Pancreas (tissue), 10 donors: ENCODE measurements at places on chromosomes 3 and 15.

DNA sequence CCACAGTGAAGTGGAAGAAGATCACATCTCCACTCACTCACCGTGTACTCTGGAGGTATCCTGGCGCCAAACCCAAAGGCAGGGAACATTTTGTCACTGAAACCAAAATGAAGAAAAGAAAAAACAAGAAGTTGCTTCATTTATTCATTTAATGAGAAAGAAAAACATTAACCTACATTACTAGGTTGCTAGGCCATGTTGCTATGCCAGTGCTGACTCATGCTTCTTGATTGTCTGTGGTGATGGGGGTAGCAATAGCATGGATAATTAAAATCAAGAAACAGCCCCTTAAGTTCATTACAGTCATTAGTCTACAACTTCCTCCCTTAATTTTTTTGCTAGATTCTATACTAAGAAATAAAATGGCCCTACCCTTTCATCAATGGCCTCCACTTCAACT, 52.7 kb upstream of the MRPL3 start:
- H3K4me3 ChIP-seq = no peak overlapping the region
- no peaks in the 10 kb centered on the region for H3K36me3 ChIP-seq
- H3K27me3 ChIP-seq = no peaks in the 10 kb centered on the region
- no peak for DNase-seq
- no peak overlapping the region for H3K27ac ChIP-seq

DNA sequence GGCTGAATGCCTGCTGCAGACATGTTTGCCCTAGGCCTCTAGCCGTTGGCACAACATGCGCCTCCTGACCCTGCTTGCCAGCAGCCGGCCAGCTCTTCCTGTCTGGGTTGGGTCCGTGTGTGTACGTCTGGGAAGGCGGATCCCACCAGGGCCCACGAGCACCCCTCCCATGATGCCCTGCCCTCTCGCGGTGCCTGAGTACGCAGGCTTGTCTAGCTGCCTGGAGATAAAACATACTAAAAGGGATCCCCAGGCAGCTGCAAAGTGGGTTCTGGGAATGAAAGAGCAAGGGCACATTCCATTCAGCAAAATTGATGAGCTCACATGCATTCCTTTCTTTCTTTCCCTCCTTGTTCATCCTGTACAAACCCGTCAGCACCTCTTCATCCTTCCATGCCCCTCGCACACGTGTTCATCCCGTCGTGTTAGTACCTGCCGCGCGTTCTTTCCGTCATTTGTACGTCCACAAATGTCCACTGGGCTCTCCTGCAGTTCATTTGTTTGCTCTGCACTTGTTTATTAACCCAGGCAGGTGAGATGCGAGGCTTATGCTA, 74.3 kb downstream of the FBLN2 start:
- no peak overlapping the region for H3K27ac ChIP-seq
- no peaks in the 10 kb centered on the region for H3K36me3 ChIP-seq
- no peaks in the 10 kb centered on the region for H3K4me1 ChIP-seq
- H3K27me3 ChIP-seq = no peaks in the 10 kb centered on the region
- no peak for DNase-seq
- H3K4me3 ChIP-seq = no peak overlapping the region

- H3K4me1 ChIP-seq = no peaks in the 10 kb centered on the region
- no peak overlapping the region for H3K27ac ChIP-seq
- H3K4me3 ChIP-seq = no peak overlapping the region
- no peaks in the 10 kb centered on the region for H3K27me3 ChIP-seq
- DNase-seq = no peak
- H3K36me3 ChIP-seq = no peaks in the 10 kb centered on the region
Observed at GRCh38 chr3:148240351-148240750, 457.4 kb upstream of the AGTR1 start.

GRCh38 chr15:93037820-93038705, 50.9 kb downstream of the RGMA start:
- peak; percentile 31 for DNase-seq
- no peak overlapping the region for H3K4me3 ChIP-seq
- H3K27ac ChIP-seq = no peak overlapping the region
- no peaks in the 10 kb centered on the region for H3K36me3 ChIP-seq
- H3K4me1 ChIP-seq = no peaks in the 10 kb centered on the region

GRCh38 chr15:94077938-94078337, 153.4 kb upstream of the MCTP2 start:
- no peak overlapping the region for H3K4me3 ChIP-seq
- no peaks in the 10 kb centered on the region for H3K4me1 ChIP-seq
- no peaks in the 10 kb centered on the region for H3K27me3 ChIP-seq
- DNase-seq = no peak
- H3K27ac ChIP-seq = no peak overlapping the region
- no peaks in the 10 kb centered on the region for H3K36me3 ChIP-seq

DNA sequence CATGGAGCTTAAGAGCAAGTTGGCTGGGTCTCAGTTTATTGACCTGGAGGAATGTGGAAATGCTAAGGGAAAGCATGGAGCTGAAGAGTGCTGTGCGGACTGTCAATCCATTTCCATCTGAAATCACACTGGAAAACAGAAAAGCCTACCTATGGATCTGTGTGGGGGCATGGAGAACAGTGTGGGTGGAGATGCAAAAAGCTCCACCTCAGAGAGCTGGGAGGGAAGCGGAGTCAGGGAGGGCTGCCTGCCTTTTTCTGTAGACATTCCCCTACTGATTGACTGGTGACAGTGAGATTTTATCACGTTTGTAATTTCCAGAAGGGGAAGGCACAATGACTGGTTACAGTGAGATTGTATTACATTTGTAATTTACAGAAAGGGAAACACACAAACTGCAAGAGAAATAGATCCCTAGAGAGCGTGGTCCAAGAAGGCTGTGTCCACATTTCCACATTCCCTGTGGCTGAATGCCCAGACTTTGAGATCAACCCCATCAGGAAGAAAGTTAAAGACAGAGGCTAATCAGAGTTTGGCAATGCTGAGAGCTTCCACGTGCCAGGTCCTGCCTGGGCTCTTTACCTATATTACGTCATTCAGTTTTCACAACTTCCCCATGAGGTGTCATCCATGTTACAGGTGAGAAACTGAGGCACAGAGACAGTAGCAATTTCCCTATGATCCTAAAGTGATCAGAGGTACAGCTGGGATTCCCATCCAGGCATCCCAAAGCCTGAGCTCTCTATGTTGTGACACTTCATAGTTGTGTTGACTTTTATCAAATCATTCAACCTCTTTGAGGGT, 67.7 kb upstream of the NSMCE3 start:
- DNase-seq = no peak
- H3K27me3 ChIP-seq = no peaks in the 10 kb centered on the region
- H3K4me3 ChIP-seq = no peak overlapping the region
- H3K4me1 ChIP-seq = peaks cover 4% of the 10 kb centered on the region
- no peaks in the 10 kb centered on the region for H3K36me3 ChIP-seq

- H3K36me3 ChIP-seq = peaks cover 3% of the 10 kb centered on the region
- no peaks in the 10 kb centered on the region for H3K27me3 ChIP-seq
- no peak for DNase-seq
- H3K4me1 ChIP-seq = peaks cover 34% of the 10 kb centered on the region
Observed at GRCh38 chr15:90075420-90076289, 26.6 kb downstream of the IDH2 start.

GRCh38 chr15:40280260-40281056, 2.4 kb downstream of the ANKRD63 start:
- H3K36me3 ChIP-seq = no peaks in the 10 kb centered on the region
- H3K4me3 ChIP-seq = no peak overlapping the region
- no peak for DNase-seq
- H3K27ac ChIP-seq = no peak overlapping the region
- H3K4me1 ChIP-seq = no peaks in the 10 kb centered on the region

DNA sequence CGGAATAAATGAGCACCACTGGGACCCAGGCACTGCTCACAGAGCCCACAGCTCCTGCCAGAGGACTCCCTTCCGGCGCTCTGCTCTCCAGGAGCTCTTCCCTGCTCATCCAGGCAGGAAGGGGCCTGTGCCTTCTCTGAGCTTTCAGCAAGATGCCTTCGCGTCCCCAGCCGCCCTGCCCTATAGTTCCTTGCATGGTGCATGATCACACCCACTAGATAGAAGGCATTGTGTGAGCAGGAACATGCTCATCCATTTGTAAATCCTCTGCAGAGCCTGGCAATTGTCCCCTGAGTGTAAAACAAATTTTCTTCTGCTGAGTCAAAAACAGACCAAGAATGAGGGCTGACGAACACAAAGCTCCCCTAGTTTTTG, 181.6 kb downstream of the MEGF11 start:
- H3K27ac ChIP-seq = no peak overlapping the region
- no peaks in the 10 kb centered on the region for H3K36me3 ChIP-seq
- H3K27me3 ChIP-seq = no peaks in the 10 kb centered on the region

DNA sequence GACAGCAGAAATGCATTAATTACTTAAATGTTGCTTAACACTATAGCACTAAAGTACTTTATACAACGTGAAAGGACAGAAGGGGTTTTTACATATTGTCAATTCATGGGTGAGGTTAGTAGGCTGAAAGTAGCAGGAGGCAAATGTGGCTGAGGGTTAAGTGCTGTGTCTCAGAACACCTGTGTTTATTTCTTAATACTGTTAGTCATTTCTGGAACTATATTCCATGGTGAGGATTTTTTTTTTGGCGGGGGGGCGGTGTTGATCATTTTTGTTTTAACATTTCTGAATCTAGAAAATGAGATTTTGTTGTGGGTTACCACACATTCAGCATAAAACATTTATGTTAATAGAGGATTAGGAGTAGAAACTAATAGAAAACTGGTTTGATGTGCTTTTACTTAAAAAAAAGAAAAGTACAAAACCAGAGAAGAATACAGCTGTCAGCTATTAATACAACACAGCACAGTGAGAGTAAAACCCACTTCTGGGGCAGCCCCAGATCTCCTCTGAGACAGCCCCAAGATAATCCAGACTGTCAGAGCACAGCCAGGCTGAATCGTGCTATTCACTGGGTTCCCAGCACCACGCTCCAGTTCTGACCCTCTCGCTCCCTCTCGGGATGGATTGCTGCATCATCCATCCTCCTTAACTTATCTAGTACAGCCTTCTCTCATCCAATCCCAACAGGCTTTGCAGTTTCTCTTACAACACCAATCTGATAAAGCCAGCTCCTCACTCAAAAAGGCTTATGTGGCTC, 307.7 kb downstream of the TUSC7 start:
- H3K4me3 ChIP-seq = no peak overlapping the region
- no peaks in the 10 kb centered on the region for H3K4me1 ChIP-seq
- no peak overlapping the region for H3K27ac ChIP-seq
- no peaks in the 10 kb centered on the region for H3K36me3 ChIP-seq
- no peaks in the 10 kb centered on the region for H3K27me3 ChIP-seq

GRCh38 chr3:49906073-49906743, 2.5 kb upstream of the MST1R start:
- peak; percentile 36 for DNase-seq
- H3K27ac ChIP-seq = peak overlapping the region; percentile 48
- H3K27me3 ChIP-seq = no peaks in the 10 kb centered on the region
- H3K36me3 ChIP-seq = no peaks in the 10 kb centered on the region
- H3K4me3 ChIP-seq = no peak overlapping the region
- peaks cover 9% of the 10 kb centered on the region for H3K4me1 ChIP-seq

GRCh38 chr3:160205606-160206005, 19.6 kb upstream of the C3orf80 start:
- H3K4me1 ChIP-seq = no peaks in the 10 kb centered on the region
- no peak overlapping the region for H3K27ac ChIP-seq
- no peaks in the 10 kb centered on the region for H3K36me3 ChIP-seq
- DNase-seq = no peak
- no peaks in the 10 kb centered on the region for H3K27me3 ChIP-seq

GRCh38 chr3:122982216-122983185, 45.1 kb downstream of the SEMA5B start:
- H3K27ac ChIP-seq = no peak overlapping the region
- no peaks in the 10 kb centered on the region for H3K4me1 ChIP-seq
- DNase-seq = no peak
- no peak overlapping the region for H3K4me3 ChIP-seq

DNA sequence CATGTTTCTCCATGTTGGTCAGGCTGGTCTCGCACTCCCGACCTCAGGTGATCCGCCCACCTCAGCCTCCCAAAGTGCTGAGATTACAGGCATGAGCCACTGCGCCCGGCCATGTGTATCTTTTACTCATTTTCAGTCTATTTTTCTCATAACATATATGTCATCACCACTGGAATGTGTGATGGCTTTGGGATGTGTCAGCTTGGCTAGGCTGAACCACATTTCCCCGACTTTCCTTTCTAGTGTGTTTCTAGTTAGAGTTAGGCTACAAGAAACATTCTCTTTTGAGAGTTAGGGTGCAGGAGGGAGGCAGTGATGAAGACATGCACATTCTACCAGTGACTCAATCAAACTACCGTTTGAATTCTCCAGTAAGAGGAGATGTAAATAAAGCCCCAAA, 444.9 kb upstream of the THBS1 start:
- H3K27ac ChIP-seq = no peak overlapping the region
- H3K4me3 ChIP-seq = no peak overlapping the region
- H3K36me3 ChIP-seq = no peaks in the 10 kb centered on the region
- no peak for DNase-seq
- H3K4me1 ChIP-seq = peaks cover 6% of the 10 kb centered on the region

GRCh38 chr15:99953886-99954285, 220.6 kb upstream of the LYSMD4 start:
- no peaks in the 10 kb centered on the region for H3K27me3 ChIP-seq
- DNase-seq = no peak
- H3K4me1 ChIP-seq = no peaks in the 10 kb centered on the region
- H3K36me3 ChIP-seq = no peaks in the 10 kb centered on the region
- H3K27ac ChIP-seq = no peak overlapping the region

DNA sequence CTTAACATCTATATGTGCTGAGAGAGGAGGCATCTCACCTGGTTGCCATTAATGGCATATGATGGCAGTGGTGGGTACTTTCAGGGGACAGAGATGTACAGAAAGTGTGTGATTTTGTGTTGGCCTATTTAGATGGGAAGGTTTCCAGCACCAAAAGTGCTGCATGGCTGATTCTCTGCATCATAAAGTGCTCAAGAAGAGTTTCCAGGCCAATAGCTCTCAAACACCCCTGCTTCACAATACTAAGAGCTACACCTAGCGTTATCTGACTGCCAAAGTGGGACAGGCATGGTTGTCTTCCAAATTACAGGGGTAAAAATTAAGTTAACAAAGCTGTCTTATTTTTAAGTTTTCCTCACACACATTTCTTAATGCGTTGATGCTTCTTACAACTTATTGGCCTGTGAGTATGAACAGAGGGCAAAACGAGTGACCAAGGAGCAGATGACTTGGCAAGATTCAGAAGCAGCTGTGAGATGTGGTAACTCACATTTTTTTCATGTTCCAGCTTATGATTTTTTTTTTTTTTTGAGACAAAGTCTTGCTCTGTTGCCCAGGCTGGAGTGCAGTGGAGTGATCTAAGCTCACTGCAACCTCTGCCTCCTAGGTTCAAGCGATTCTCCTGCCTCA, 41.4 kb upstream of the VEPH1 start:
- H3K36me3 ChIP-seq = no peaks in the 10 kb centered on the region
- no peak for DNase-seq
- no peaks in the 10 kb centered on the region for H3K4me1 ChIP-seq
